Activated T-helper 17 cell treated with anti-CD3 and anti-CD28 coated beads, Interleukin-2, amount 50 U/mL, for 72 hours (primary cell): ENCODE measurements at places on chromosomes 13 and 19.

DNA sequence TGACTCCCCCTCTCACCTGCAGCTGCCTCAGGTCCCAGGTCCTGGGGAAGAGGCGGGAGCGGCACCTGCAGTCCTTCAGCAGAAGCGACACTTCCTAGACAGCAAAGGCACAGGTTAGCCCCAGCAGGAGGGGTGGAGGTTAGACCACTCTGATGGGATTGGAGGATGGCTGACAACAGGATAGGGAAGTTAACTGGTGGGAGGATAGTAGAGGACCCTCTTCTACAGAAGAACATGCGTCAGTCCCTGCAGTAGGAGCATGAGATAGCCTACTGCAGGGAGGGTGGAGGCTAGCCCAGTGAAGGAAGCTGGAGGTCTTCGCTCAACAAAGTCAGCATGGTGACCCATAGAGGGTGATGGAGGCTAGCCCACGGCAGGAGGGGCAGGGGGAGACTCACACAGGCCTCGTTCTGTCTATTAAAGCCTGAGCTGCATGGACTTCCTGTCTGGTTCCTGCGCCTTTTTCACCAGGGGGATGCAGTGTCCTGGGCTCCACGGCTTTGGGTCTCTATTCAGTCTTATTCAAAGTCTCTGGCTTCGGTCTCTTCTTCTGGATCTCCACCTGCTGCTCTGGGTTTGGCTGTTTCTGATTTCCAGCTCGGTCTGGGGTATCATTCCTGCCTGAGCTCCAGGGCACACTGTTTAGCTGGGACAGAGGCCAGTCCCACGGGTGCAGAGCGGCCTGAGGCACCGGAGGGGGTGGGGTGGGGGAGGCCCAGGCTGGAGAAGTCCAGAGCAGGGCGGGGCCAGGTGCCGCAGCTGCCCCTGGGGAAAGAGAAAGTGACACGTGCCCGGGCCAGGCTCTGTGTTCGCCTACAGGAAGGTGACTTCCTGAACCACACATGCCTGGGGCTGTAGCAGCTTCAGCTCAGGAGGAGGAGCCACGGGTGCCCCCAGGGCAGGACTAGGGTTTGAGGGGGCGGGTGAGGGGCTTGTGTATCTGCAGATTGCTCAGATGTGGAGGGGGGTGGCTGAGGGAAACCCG is 7.3 kb downstream of the IFNL3 start:
- ATAC-seq, result peak; percentile 89

GRCh38 chr19:49809160-49809940 is 3.7 kb downstream of the FUZ start:
- peak; percentile 36 for ATAC-seq

DNA sequence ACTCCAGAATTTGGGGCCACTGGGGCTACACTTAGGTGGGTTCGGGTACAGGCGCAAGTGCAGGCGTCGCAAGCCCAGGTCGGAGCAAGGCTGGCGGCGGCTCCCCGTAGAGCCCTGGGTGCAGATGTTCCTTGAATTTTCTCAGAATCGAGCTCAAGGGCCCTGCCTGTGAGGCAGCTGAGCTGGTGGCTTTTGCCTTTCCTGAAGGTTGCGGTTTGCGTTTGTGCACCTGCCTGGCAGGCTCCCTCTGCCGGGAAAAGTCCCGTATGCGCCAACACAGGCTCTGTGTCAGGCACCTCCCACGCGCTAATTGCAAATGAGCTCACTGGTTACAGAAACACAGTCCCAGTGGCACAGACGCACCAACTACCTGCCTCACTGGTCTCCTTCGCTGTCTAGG is 5.9 kb downstream of the DOHH start:
- ATAC-seq, result peak; percentile 91

GRCh38 chr19:58521651-58522050 is 2.0 kb upstream of the ZBTB45 start:
- no peak for ATAC-seq

DNA sequence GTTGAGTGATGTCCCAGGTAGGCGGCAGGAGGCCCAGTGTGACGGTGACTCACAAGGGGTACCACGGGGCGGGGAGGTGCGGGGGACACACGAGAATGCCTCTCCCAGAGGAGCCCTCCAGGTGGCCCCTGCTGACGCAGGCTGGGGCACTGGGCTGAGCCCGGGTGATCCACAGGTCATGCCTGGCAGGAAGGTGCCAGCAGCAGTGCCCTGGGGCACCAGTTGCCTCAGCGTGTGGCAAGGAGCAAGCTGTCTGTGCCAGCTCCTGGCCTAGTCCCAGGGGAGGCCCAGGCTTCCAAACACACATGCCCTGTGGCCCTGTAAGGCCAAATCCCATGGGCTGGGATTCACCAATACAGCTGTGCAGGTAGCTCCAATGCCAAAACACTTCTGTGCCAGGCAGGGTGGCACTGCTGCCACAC is 28.0 kb downstream of the AKT2 start:
- no peak for ATAC-seq

DNA sequence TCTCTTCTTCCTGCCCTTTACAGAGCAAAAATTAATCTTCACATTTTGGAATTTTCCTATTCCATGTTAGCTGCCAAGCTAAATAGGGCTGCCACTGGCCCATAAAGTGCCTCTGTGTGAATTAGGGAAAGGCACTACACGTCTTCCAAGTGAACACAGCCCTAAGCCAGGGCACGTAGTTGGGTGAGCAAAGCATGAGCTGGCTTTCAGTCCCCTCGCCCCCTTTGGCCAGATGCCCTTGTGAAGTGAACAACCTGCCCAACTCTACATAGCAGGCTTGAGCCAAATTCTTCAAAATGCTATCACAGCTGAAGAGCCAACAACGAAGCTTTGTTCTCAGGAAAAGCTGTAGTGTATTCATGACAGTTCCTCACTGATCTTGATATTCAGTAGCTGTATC is 213.1 kb downstream of the OXGR1 start:
- ATAC-seq, result no peak

- ATAC-seq, result no peak
Measured at GRCh38 chr13:95552208-95552538, 347 bp upstream of the CLDN10 start.

DNA sequence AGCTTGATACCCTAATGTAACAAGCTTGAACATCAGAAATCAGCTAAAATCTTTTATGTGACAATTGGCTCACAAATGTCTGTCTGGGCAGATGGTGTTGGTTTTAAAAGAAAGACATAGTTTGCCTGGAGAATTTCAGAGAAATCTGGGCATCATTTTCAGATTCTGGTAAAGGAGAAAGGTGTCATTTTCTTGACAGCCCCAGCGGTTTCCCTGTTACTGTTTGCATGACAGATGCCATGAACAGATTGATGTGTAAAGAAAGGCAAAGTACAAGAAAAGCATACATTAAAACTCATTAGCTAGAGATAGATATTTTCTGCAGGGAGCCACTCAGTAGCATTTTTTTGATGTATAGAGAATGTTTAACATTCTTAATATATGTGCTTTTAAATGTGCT is 987.9 kb downstream of the OLFM4 start:
- no peak for ATAC-seq
